RPMI7951 (cell line): ENCODE measurements at places on chromosomes 5 and 9.

DNA sequence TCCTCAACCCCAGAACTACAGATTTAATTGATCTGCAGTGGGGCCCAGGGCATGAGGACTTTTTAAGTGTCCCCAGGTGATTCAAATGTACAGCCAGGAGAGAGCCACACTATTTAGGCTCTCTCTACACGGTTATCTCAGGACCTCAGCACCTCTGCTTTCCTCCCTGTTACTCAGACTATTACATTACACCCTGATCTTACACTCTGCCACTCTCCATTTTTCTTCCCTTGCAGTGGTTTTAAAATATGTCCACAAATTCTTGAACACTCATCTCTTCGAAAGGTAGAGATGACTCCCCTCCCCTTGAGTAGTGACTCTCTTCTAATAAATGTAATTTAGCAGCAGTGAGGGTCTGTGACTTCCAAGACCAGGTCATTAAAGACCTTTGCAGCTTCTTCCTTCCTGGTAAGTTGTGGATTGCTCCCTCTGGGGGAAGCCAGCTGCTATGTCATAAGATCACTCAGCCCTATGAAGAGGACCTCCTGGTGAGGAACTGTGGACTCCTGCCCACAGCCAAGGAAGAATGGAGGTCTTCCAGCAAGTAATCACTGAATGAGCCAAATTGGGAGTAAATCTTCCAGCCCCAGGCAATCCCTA is 87.5 kb upstream of the SSBP2 start:
- DNase-seq: peak; percentile 55

GRCh38 chr5:126120939-126121338 is 302.3 kb upstream of the GRAMD2B start:
- DNase-seq: no peak

- no peak for DNase-seq
These were observed 18.0 kb downstream of the RPS14 start for GRCh38 chr5:150431574-150431973.

DNA sequence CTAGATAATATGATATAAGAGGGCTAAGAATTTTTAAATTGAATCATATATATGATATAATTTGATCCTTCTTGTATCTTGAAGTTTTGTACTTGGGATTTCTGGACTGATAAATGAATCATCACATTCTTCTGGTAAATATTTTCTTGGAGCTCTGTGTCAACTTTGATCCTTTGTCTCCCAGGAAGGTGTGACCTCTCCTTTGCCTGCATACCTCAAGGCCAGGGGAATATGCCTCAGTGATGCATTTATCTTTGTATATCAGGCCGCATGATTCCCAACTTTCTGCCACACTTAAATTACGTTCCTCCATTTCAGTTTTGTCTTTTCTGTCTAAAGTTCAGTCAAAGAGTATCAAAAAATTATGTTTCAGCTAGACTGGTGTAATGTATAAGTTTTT is 101.2 kb downstream of the NLN start:
- no peak for DNase-seq

DNA sequence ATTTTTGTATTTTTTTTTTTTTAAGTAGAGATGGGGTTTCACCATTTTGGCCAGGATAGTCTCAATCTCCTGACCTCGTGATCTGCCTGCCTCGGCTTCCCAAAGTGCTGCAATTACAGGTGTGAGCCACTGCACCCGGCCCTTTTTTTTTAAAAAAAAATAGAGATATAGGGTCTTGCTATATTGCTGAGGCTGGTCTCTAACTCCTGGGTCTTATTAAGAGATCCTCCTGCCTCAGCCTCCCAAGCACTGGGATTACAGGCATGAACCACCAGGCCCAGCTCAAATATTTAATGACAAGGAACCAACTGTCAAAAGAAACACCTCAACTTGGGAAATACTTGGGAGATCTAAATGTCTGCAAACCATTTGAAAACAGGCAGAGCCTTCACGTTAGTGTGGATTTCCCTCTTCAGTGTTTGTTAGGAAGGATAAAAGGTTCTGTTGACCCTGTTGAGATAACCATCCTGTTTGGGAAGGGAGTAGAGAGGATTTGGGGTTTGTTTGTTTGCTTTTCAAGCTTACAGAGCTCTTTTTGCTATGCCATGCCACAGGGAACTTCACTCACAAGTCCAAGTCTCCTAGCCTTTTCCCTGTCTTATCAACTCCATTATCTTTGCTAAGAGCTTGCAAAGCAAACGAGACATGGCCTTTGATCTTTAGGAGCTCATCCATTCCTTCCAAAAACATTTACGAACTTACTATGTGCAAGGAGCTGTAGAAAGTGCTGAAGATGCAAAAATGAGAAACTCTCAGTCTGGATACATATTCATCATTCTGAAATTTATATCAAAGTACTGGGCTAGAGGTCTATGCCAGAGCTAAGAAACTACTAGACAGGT is 7.5 kb downstream of the FAXDC2 start:
- DNase-seq: no peak

- DNase-seq: peak; percentile 4
These were observed 120.2 kb upstream of the GRHPR start for GRCh38 chr9:37302277-37302676.

- no peak for DNase-seq
These were observed 75.3 kb downstream of the TJP2 start for GRCh38 chr9:69249337-69249736.

- DNase-seq: no peak
These were observed 128.4 kb downstream of the PARP8 start for GRCh38 chr5:50794812-50795211.

- DNase-seq: no peak
These were observed 125.3 kb upstream of the GNA14 start for GRCh38 chr9:77773381-77773780.

GRCh38 chr5:132364319-132364718 is 5.2 kb upstream of the SLC22A5 start:
- DNase-seq: peak; percentile 51

DNA sequence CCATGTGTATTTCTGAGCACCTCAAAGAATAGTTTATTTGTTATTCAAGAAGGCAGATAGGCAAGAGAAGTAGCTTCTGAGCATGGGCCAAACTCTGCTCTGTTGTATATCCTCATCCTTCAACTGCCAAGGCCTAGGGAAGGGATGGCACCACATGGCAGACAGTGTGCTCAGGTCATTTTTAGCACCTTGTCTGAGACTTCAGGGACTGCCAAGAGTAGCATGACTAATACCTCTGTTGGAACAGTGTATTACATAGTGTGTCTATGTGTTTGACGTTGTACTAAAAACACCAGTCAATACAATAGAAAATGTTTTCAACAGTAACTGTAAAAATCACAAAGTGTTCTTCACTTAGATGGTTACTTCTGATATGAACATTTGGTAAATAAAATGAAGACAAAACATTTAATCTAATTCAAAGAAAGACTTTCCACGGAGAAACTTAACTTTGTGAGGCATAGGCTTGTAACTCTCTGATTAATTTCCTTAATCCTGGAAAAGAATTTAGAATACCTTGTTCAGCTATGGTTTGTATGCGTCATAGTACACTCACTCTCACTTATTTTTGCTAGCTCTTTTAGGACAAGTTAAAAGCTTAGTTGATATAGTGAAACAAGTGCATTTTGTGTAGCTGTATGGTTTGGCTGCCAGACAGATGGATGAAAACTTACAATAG is 318.4 kb upstream of the RIOK2 start:
- no peak for DNase-seq

- DNase-seq: no peak
These were observed 114.5 kb upstream of the RAPGEF1 start for GRCh38 chr9:131854334-131854733.
